ENCODE measurements at places on chromosomes 11 and 22.

DNA sequence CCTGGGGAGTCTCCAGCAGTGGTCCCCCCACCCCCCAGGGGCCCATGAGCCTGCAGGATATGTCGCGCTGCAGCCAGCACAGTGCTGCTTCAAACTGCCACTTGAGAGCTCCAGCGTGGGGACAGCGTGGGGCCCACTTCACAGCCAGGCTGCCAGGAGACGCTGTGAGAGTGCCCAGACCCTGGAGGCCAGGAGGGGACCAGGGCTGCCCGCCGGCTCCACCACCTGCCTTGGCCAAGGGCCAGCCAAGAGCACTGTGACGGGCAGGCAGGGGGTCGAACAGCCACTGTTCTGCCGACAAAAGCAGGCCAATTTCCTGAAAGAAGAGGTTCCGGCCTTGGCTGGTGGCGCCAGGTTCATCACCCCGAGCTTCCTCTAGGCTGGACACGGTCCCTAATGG, 60.2 kb downstream of the FLRT1 start:
- no peak for DNase-seq

DNA sequence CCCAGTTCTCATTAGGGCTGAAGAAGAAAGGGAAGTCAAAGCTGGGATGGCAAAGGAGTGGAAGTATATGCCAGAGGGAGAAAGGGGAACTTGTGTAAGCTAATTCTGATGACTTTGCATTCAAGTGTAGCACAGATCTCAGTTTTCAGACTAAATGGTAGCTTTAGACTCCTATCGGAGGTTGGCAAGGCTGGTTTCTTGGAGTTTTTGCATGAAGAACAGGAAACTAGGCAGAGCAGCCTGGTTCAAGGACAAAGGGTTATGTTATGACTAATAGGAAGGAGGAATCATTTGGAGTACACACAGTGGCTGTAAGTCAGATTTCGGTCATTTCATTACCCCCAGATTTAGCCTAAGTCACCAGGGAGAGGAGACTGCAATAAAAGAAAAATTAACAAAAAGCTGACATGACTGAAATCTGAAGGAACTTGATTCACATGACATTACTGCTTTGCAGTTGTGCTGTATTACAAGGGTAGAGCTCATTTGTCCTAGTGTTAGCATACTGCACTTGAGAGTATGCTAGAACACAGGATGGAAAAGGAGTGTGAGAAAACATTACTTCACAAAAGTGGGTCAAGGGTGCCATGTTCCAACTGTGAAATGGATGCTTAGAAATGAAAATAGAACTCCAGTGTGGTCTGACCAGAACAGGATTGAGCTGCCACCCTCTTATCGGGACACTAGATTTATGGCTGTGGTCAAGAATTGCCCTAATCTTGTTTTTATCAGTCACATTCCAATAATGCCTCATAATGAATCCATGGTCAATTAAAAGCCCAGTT, 23.6 kb downstream of the ADM start:
- no peak for DNase-seq

GRCh38 chr22:39250838-39251237, 6.1 kb upstream of the PDGFB start:
- no peak for DNase-seq

- DNase-seq = no peak
Observed at GRCh38 chr11:121159741-121160140, 58.7 kb downstream of the TECTA start.

GRCh38 chr22:25567251-25567675, 2.8 kb downstream of the GRK3 start:
- no peak for DNase-seq

DNA sequence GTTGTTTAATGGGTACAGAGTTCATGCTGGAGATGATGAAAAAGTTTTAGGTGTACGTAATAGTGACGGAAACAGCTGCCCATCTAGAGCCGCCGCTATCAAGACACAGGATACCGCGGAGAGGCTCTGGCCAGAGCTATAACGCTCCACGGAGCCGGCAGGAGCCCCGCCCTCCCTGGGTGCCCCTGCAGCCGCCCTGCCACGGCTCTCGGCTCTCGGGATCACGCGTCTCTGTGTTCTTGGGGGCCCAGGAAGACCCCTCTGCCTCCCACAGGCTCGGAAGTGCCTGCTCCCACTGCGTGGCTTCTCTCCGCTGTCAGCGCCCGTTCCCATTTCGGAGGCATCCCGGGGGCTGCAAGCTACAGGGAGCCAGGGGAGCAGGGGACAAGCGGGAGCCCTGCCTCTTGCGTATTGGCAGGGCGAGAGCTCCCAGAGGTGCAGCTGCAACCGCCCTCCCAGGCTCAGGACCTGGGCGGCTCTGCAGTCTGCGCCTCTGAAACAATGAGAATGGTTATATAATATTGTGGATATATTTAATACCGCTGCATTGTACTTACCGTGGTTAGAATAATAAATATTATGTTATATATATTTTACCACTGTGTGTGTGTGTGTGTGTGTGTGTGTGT, 13.7 kb downstream of the GLYATL2 start:
- DNase-seq = no peak

- DNase-seq = no peak
Observed at GRCh38 chr22:36863979-36864378, 3.2 kb downstream of the NCF4 start.

- DNase-seq = no peak
Observed at GRCh38 chr11:114262681-114263512, 33.3 kb upstream of the NNMT start.

DNA sequence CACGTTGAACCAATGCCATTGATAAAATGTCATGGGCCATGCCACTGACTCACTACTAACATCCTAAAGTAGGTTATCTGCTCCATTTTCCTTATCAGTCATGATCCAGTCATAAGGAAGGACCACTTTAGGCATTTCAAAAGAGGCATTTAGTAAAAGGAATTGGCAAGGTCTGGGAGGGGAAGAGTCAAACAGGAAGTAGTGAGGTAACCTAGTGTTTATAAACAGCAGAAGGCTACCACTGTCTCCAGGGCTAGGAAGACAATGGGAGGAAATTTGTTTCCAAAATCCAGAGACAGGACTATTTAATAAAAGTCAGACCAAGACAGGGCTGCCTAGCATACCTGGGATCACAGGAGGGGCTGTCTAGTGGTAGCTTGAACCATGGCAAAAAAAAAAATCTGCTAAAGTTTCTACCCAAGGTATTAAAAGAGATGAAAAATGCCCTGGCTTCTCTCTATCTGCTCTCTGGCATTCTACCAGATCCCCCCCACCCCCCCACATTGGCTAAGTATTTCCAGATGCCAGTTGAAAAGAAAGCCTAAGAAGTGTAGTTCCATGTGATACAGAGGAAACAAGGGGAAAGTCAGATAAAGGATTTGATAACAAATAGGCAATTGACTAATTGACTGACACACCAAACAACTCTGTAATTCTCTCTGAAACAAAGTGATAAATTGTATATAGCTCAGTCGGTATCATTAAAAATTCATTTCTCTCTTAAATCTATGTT, 50.4 kb upstream of the C11orf87 start:
- DNase-seq = no peak

DNA sequence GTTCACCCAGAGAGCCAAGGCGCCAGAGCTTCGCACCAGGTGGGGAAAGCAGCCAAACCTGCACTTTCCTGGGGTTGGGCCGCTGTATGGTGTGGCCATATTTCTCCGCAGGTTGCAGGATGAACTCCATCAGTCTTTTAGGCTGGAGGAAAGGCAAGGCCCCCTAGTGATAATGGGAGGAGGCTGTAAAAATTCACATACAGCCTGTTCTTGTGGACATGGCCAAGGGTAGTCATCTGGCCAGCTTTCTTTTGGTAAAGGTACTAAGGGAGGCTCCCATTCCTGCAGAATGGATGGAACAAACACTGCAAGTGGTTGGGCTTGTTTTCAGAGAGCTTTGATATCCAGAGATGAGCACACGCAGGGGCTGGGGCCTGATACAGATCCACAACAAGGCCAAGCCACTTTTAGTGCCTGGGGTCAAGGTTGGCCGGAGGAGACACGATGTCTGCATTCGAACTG, 29.6 kb downstream of the C22orf31 start:
- no peak for DNase-seq

DNA sequence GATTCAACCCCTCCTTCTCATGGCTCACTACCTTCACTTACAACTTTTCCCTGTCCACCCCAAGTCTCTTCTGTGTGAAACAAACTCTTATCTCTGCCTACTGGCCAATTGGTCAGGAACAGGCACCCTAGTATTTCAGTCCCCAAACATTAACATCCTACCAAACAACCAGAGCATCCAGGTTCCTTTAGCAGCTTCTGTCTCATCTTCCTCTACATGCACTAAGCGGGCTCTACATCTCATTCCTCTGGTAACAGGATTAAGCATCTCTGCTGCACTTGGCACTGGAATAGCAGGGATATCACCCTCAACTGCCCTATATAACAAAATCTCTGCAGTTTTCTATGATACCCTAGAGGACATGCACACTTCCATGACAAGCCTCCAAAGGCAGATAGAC, 116.2 kb downstream of the JRKL start:
- DNase-seq = no peak

Measured in natural killer cell treated with Interleukin-12 subunit alpha and Interleukin-12 subunit beta and Interleukin-15 and Interleukin-18, amount 100 ng/mL, for 72 hours (primary cell).